ENCODE measurements at places on chromosomes 2 and 18.

- no peak for DNase-seq
Observed at GRCh38 chr2:39377226-39377939, 59.7 kb downstream of the MAP4K3 start.

DNA sequence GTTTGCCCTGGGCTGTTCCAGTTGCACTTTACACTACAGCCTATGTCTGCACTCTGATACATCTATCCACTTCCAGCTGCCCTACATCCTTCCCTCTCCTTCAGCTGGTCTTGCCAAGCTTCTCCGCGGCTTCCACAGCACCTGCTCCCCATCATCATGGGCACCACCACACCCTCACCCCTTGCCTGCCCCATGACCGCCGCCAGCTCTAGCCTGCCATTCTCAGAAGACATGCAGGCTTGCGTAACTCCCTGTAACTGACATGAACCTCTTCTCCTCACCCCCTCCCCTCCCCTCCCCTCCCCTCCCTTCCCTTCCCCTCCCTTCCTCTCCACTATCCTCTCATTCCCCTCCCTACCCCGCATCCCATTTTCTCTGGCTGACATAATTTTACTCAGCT lies 46.0 kb downstream of the PAX8 start:
- no peak for DNase-seq

- DNase-seq: no peak
Observed at GRCh38 chr2:97011977-97012569, 25.7 kb upstream of the FAM178B start.

DNA sequence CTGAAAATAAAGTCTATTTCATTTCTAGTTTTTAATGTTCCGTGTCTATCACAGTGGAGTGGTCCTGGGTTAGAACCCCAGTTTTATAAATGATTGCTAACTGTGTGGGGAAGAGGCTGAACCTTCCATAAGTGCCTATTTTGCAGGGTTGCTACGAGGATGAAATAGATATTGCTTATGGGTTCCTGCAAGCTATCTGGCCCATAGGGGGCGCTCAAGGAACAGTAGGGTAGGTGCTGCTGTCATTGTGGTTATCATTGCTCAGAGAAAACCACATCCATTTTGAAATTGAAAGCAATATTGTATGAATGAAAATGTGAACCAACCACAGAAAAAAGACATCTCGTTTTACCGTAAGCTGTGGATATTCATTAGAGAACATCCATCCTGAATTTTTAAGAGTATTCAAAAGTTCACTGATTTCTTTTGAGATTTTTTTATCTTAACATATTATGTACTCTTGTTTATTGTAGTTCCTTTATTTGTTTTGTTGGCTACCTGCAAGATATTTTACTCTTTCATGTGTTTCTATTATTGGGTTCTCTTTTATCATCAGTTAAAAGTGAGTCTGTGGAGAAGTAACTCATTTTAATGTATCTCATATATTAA lies 261.6 kb downstream of the NAPG start:
- DNase-seq: peak; percentile 90

- no peak for DNase-seq
Observed at GRCh38 chr2:42903821-42904575, 111.6 kb upstream of the HAAO start.

GRCh38 chr2:54543733-54544396 lies 87.7 kb downstream of the SPTBN1 start:
- DNase-seq: no peak
